ENCODE measurements at places on chromosomes 1 and 21. TPM values are rescaled to one million over a fixed set of nuclear protein-coding genes. Genes with fewer than 3 reads are reported as not detected.

DNA sequence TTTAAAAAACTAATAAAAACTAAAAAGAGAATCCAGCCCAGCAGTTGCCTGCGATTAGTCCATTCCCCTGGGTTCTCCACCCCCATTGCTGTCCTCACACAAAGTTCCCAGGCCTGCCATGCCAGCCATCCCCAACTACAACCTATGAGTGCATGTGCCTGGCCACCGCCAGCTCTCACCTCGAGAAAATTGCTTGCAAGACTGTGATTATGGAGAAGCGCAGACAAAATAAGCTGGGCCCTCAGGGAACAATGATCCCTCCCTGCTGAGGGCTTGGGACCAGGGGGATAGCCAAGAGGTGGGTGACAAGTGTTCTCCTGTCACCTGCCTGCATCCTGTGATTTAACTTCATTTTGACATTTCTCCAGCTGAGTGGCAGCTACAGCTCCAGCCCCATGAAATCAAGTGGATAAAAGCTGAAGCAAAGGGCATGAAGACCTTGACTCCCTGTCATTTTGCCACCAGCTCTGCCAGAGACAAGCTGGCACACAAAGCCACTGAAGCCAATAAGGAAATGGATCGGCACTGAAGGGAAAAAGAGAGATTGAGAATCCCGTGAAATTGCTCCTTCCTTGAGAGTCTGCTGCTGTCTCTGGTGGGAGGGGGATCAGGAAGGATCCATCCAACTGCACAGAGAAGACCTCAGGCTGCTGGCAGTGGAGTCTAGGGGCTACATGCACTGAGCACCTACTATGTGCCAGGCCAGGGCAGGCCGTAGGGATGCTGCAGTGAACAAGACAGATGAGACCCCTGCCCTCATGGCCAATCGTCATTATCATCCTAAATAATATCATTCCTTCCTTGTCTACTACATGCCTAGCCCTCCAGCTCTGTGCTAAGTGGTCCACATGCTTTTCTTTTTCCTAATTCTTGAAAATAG is 40.7 kb downstream of the MATN1 start:
- no peak for DNase-seq

GRCh38 chr1:240189386-240189989 is 97.8 kb downstream of the FMN2 start:
- DNase-seq = peak; percentile 49

GRCh38 chr1:105419030-105419429 is 1637.4 kb upstream of the PRMT6 start:
- no peak for DNase-seq

DNA sequence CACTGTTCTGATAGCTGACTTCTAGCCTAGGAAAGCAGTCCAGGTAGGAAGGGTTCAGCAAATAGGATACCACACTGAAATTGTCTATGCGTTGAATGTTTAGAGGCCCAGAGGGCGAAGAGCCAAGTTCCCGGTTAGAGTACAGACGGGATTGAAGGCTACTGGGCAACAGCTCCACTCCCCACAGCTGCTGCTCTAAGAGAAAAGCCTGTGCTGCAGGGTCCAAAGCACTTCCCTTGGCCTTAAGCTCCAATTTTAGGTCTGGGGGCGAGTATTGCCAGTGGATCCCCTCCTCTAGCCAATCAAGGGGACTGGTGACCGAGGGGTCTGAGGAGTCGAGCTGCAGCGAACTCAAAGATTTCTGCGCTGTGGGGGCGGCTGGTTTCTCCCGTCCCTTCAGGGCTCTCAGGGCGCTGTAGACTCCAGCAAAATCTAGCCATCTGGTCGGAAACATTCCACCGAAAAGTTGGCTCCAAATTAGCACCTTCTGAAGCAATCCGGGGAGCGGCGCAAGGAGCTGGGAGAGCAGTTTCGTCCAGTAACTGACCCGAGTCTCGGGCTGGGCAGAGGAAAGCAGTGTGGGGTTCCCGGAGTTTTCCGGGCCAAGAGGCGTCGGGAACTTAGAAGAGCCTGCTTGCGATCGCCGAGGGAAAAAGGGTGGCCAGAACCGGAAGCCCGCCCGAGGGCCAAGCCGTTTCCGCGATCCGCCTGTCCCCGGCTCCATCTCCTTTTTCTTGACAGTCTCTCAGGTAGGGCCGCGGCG is 748 bp downstream of the PPP1R15B start:
- DNase-seq = peak; percentile 57

- no peak for DNase-seq
Observed at GRCh38 chr1:109242387-109242786, 7.0 kb upstream of the CELSR2 start.

- DNase-seq = no peak
Observed at GRCh38 chr1:245480393-245481120, 325.8 kb downstream of the KIF26B start.

- DNase-seq = no peak
Observed at GRCh38 chr1:186648613-186649012, 31.6 kb downstream of the PTGS2 start.

- DNase-seq = no peak
Observed at GRCh38 chr1:159835356-159835755, 8.7 kb downstream of the SLAMF8 start.

GRCh38 chr1:39214998-39215873 is 10.7 kb downstream of the MACF1 start:
- no peak for DNase-seq

DNA sequence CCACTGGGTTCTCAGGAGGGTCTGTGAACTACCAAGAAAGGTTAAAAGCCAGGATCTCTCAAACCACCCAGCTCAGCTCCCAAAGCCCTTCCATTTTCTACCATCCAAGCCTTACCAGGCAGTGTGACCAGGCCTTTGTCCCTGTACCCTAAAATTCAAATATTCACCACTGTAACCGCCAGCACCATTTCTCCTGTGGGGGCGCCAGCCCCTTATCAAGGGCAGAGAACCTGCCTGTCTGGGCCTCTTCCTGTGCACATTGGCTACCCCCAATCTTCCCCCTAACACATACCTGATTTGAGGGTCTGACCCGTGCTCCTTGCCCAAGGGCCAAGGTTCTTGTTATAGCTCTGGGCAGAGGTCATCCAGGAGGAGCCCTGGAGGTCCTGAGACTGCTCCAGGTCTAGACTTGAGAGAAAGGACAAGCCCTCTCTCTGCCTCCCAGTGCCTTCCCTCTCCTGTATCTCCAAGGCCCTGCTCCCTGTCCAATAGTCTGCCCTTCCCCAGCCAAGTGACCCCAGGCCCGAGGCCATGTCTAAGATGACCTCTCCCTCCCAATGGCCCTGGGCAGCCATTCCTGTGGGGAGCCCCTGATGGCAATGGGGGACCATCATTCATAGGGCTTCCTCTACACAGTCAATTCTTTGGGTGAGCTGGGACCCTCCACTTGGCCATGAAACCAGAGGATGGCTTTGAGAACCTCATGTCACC is 78.5 kb downstream of the FHAD1 start:
- DNase-seq = no peak

DNA sequence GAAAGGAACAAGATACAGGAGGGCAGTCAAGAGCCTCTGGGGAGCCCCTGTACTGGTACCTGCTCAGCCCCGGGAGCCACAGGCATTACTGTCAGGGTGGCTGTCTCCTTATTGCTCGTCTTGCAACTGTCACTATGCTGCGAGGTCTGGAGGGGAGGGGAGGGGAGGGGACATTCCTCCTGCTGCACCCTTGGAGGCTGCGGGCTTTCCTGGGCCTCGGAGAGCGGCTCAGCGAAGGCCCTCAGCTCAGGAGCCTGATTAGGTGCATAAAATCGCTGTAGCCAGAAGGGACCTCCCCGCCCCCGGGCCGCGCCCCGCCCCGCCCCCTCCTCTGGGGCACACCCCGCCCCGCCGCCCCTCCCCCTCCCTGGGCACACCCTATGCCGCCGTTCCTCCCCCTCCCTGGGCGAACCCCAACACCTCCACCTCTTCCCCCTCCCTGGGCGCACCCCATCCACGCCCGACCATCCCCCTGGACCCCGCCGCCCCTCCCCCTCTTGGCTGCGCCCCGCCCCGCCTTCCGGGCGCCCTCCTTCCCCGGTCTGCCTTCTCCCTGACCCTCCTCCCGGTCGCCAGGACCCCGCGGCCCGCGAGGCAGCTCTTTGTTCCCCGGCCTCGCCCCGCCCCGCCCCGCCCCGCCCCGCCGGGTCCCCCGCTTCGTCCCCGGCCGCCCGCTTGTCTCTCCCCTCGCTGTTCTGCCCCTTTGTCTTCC is 35.5 kb downstream of the CACHD1 start:
- DNase-seq = no peak

GRCh38 chr1:110430366-110430765 is 20.6 kb upstream of the PROK1 start:
- no peak for DNase-seq

DNA sequence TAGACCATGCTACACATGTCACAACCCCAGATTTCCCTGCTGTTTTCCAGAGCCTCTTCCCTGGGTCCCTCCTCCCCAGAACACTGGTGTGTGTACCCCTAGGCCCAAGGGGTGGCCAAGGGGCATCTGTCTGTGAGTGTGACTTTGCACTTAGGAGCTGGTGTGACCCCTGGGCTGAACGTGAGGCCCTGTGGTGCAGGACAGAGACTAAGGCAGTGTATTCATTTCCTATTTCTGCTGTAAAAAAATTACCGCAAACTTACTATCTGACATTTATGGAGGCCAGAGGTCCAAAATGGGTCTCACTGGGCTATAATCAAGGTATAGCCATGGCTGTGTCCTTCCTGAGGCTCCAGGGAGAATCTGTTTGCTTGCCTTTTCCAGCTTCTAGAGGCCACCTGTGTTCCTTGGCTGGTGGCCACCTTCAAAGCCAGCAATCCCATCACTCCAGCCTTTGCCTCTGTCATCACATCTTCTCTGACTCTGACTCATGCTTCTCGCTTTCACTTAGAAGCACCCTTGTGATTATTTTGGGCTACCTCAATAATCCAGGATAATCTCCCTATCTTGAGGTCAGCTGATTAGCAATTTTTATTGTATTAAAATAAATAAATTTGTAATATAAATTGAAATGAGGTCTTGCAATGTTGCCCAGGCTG is 24.0 kb upstream of the ELOA start:
- DNase-seq = no peak

FAM167B gene
- polyA plus RNA-seq = 5.8 TPM

SPOCD1 gene
- 0.45 TPM for polyA plus RNA-seq

ERICH3 gene
- 0.78 TPM for polyA plus RNA-seq

RNU1-3 gene
- polyA plus RNA-seq = 1.9 TPM

KLF17 gene
- 0.05 TPM for polyA plus RNA-seq
